ENCODE measurements at places on chromosomes 7 and 10.

DNA sequence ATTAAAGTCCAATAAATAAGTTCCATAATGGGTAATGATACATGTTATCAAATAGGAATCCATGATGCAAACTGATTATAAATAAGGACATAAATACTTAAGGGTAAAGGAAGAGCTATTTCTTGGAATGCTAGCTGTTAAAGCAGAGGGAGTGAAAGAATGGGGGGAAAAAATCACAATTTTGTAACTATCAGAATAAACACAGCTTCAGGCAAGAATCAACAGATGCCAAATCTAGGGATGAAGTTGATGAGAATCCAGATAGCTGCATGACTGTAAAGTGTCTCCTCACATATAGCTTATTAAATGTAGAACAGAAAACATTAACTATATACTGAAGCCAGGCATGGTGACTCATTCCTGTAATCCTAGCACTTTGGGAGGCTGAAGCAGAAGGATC is 4.9 kb downstream of the IPMK start:
- DNase-seq: no peak

- DNase-seq: no peak
These were observed 85.4 kb downstream of the FOXL3 start for GRCh38 chr7:375321-375831.

- no peak for DNase-seq
These were observed 58.8 kb downstream of the CACNA2D1 start for GRCh38 chr7:82384779-82385178.

GRCh38 chr7:36203071-36203790 is 50.2 kb downstream of the EEPD1 start:
- DNase-seq: no peak

GRCh38 chr7:14836571-14837189 is 65.9 kb downstream of the DGKB start:
- no peak for DNase-seq
